ENCODE measurements at places on chromosomes 5 and 9. TPM values are rescaled to one million over a fixed set of nuclear protein-coding genes. Genes with fewer than 3 reads are reported as not detected.

EGFL7 gene
- total RNA-seq = 1.1 TPM

PCDHGA8 gene
- not detected for total RNA-seq

S100Z gene
- 0.42 TPM for total RNA-seq

RAB3C gene
- not detected for total RNA-seq

KIAA0825 gene
- 3.3 TPM for total RNA-seq

ZNF366 gene
- not detected for total RNA-seq

FAM120AOS gene
- total RNA-seq = 36.2 TPM

SLC35D2 gene
- total RNA-seq = 5.3 TPM

PSD2 gene
- not detected for total RNA-seq

SPOCK1 gene
- total RNA-seq = 0.16 TPM

LRRC70 gene
- 0.42 TPM for total RNA-seq

N4BP3 gene
- total RNA-seq = 1.1 TPM

DMRT2 gene
- not detected for total RNA-seq

FAM169A gene
- total RNA-seq = 5.8 TPM

PDCD1LG2 gene
- total RNA-seq = 1.5 TPM

AGXT2 gene
- total RNA-seq = not detected

ARHGEF28 gene
- not detected for total RNA-seq

KCNIP1 gene
- not detected for total RNA-seq

MORN5 gene
- total RNA-seq = not detected
